ENCODE measurements at places on chromosomes 12 and 14.

- DNase-seq, result peak; percentile 14
Observed at GRCh38 chr12:111673503-111673902, 12.3 kb downstream of the BRAP start.

GRCh38 chr12:29804019-29804418 is 20.3 kb upstream of the TMTC1 start:
- no peak for DNase-seq

DNA sequence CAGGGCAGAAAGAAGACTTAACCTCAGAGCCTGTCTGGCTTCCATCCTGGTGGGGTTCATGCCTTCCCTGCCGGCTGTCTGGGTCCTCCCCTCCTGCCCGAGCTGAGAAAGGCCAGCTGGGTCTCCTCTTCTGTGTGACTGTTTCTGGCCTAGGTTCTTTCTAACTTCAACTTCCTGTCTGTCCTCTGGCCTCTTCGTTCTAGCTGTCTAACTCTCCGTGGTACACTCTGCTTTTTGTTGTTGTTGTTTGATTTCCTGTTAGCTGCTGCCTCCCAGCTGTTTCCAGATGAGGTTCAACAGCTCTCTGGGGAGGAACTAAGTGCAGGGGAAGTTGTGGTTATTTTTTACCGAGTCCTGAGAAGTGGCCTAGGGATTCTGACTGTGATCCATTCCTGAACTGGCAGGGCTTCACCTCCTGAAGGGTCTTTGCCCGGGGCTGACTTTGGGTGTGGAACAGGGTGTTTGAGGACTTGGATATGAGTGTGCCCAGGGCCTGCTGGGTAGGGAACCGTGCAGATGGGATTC is 3.2 kb downstream of the MLXIP start:
- peak; percentile 62 for DNase-seq

- DNase-seq, result no peak
Observed at GRCh38 chr14:88204221-88204620, 118.8 kb downstream of the KCNK10 start.

DNA sequence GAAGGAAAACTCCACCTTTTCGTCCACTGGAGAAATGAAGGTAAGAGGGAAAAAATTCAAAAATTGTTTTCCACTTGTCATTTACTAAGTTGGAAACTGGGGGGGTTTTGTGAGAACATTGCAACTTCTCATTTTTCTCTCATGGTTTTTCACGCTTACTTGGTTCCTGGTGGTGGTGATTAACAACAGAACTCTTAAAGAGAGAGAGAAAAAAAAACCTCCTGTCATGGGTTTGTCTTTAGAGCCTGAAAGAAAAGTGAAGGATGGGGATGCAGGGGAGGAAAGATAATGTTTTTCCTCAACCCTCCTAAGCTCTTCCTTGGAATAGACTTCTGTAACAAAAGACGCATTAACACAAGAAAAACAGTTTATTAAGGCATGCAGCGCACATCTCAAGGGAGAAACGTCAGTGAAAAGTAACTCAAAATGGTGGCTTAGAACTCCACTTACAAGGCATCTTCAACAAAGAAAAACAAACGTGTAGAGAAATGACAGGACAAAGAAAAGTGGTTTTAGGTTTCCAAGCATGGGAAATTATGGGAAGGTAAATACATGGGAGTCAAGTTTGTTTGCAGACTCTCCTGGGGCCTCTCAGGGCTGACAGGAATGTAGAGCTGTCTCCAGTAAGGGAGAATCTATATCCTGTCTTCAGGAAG is 81.9 kb upstream of the ATF7IP start:
- DNase-seq, result no peak

DNA sequence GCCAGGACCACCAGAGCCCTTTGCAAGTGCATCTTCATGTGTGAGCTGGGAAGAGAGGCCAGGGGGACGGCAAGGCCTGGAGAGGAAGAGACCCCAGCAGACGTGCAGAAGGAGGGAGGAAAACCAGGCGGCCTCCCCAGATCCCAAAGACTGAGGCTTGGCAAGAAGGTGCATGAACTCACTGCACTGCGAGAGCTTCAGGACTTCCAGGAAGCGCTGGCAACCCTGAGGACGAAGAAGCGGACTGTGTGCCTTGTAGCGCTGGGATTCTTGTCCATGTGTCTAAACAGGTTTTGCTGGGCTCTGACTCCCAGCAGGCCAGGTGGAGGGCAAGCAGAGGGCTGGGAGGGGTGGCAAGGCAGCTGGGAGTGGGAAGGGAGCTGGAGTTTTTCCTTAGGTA is 939 bp downstream of the TGFB3 start:
- no peak for DNase-seq

- DNase-seq, result no peak
Observed at GRCh38 chr14:90985601-90986242, 74.7 kb downstream of the RPS6KA5 start.

DNA sequence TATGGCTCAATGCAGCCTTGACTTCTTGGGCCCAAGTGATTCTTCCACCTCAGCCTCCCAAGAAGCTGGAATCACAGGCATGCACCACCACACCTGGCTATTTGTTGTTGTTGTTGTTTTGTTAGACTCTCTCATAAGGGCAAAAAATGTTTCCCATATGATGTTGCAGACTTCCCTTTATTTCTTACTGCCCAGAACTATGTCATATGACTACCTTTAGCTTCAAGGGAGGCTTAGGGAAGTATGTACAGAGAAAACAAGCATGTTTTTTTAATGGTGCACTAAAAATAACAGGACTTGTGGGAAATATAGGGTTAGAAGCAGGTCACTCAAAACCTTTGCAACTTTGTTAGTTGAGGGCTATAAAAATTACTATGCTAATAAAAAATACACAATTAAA is 4.3 kb upstream of the GPR19 start:
- DNase-seq, result no peak

GRCh38 chr12:524167-524951 is 64.6 kb downstream of the B4GALNT3 start:
- no peak for DNase-seq

- no peak for DNase-seq
Observed at GRCh38 chr12:112130441-112130998, 5.2 kb downstream of the TRAFD1 start.

DNA sequence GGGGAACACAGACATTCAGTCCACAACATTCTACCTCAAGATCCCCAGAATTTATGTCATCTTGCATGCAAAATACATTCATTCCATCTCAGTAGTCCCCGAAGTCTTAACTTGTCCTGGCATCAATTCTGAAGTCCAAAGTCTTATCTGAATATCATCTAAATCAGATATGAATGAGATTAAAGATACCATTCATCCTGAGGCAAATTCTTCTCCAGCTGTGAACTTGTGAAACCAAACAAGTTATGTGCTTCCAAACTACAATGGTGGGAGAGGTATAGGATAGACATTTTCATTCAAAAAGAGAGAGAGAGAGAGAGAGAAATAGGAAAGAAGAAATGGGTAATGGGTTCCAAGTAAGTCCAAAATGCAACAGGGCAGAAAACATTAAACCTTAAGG is 390.6 kb downstream of the DPF3 start:
- no peak for DNase-seq

- DNase-seq, result no peak
Observed at GRCh38 chr12:104956870-104957718, 996 bp downstream of the SLC41A2 start.

- DNase-seq, result no peak
Observed at GRCh38 chr14:103699901-103700752, 15.1 kb downstream of the XRCC3 start.

GRCh38 chr12:59084511-59085375 is 164.4 kb upstream of the LRIG3 start:
- DNase-seq, result peak; percentile 14

DNA sequence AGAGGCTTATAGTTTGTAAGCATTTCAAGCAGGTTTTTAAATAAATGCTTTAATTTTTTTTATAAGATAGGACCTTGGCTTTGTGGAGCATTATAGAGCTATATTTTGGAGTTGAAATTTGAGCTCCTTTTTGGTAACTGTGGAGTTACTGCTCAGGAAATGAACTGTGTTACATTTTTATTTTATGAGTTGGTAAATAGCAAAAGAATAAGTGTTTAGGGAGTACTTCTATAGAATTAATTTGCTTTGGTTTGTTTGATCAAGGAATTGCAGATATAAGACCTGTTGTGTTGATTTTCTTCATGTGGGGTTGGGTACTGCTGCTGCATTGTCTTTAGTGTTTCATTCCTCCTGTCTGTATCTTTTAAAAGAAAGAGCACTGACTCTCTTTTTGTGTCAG is 3.5 kb downstream of the ATP2A2 start:
- no peak for DNase-seq

GRCh38 chr14:90087433-90087832 is 25.6 kb downstream of the KCNK13 start:
- no peak for DNase-seq

DNA sequence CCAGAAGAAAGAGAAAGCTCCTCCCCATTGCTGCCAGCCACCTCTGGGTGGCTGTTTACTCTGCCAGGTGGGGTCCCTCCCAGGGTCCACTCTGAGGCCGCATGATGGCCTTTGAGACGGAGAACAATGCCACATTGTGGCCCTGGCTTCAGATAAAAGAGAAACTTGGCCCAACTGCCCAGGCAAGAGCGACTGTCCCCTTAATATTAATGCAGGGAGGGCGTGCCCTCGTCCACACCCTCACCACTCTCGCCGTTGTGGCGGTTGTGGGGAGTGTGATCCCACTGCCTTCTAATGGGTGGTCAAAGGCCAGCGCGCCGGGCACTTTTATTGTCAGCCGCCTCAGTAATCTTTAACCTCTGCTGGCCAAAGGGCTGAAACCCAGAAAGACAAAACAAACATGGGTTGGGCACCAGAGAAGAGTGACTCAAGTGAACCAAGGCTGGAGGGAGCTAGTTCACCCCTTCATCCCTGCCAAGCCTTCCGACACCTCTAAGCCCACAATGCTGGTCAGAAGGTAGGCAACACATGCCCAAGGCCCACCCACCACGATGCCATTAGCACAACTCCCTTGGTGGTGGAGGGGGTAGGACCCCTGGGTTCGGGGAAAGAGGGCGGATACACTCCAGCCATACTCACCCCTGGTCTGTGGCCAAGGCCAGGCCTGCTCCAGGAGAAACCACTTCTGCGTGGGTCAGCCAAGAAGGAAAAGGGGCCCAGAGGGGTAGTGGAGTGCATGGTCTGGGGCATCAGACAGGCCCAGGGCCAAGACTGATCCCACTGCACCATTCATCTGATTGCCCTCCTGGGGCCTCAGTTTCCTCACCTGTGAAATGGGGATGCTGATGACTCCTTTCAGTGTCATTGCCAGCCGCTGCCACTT is 44.5 kb upstream of the BCL11B start:
- DNase-seq, result no peak

DNA sequence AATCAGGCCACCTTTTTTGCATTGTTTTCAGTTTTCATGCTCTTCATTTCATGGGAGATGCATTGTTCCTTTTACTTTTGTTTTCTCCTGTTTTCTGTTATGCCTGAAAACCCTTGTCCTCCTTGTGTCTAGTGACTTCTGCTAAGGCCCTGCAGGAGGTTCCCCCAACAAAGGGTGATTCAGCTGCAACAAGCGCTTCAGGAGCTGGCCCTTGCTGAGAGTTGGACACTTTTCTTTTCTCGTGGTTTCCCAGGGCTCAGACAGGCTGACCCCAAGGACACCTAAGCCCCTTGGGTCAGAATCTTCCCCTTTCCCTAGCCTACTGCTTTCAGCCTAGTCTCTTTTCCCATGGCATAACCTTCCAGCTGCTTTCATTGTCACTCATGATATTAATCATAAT is 98.9 kb downstream of the PLXNC1 start:
- DNase-seq, result no peak

DNA sequence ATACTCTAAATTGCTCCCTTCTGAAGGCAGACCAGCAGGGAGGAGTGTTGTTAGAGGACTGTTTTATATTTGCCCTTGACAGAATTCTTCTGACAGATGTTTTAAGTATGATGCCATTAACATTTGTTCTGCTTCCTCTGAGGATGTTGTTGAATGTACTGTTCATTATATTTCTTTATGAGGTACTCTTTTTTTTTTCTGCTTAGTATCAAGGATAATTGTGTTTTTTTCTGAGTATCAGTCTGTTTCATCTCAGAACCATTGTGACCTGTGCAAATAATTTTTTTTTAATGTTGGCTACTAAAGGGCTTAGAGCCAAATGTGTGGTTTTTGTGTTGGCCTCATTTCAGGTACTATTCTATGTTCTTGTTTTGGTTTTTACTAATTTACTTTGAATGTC is 10.6 kb downstream of the METAP2 start:
- no peak for DNase-seq

- no peak for DNase-seq
Observed at GRCh38 chr12:51589060-51589459, 2.0 kb upstream of the SCN8A start.

- DNase-seq, result no peak
Observed at GRCh38 chr12:45803111-45803510, 73.6 kb downstream of the ARID2 start.

DNA sequence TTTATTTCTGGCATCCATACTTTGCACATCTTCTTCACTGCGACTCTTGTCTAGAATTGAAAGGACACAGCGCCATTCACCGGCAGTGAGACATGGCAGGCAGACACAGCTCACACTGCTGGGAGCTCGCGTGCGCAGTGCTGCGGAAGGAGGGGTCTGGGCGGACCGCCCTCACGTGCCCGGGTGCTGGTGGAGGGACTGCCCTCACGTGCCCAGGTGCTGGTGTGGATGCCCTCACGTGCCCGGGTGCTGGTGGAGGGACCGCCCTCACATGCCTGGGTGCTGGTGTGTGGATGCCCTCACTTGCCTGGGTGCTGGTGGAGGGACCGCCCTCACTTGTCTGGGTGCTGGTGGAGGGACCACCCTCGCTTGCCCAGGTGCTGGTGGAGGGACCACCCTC is 27.9 kb upstream of the GOLGA3 start:
- DNase-seq, result no peak

DNA sequence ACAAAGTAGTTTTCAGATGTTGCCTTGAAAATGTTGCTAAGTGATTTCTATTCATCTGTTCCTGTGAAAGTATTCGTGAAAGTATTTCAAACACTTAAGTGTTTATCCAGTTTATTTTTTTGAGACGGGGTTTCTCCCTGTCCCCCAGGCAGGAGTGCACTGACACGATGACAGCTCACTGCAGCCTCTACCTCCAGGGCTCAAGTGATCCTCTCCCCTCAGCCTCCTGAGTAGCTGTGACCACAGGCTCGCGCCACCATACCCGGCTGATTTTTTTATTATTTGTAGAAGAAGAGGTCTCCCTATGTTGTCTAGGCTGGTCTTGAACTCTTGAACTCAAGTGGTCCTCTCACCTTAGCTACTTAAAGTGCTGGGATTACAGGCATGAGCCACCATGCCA is 1.7 kb downstream of the ZDHHC17 start:
- DNase-seq, result no peak

DNA sequence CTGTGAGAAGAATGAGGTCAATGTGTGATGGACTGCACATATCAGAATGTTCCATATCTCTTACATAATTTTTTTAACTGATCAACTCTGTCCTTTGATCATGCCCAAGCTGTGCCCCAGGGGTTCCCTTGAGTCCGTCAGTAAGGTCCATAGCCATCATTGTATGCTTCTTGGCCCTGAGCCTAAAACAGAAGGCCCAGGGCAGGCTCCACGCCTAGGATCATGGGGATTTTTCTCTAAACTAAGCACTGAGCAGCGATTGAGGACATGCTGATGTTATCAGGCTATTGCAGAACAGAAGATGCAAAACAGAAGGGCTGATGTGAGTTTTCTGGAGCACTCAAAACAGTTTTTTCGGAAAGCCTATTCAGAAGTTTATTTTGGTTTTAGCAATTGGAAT is 20.9 kb downstream of the RNASE9 start:
- DNase-seq, result no peak

GRCh38 chr12:78376257-78376656 is 488.3 kb upstream of the SYT1 start:
- no peak for DNase-seq

Data from hepatic stellate cell (primary cell).